ENCODE measurements at places on chromosomes 13 and 19.

DNA sequence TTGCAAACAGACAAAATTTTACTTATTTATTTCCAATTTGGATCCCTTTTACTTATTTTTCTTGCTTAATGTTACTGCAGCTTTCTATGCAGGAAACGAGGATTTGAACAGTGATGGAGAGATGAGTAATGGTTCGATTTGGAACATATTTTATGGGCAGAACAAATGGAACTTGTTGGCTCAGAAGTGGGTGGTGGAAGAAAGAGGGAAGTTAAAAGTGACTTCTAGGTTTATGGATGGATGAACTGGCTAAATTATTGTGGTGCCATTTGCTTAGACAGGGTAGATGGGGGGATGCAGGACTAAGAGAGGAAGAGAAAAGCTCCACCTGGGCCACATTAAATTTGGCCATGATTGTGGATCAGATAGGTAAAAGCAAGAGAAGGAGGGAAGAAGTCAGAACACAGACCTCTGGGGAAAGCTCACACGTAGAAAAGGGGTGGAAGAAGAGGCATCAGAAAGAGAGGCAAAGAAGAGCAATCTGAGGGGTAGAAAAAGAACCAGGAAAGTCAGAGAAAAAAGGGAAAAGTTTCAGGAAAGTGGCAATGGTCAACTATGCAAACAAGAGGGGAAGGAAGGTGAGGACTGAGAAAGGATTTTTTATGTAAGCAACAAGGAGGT, 768 bp upstream of the CYSLTR2 start:
- DNase-seq = no peak

- no peak for DNase-seq
These were observed 114.2 kb downstream of the TEX29 start for GRCh38 chr13:111434578-111435159.

GRCh38 chr13:105069106-105069505, 1466.4 kb downstream of the EFNB2 start:
- DNase-seq = no peak

- no peak for DNase-seq
These were observed 115.4 kb downstream of the ABCC4 start for GRCh38 chr13:95185851-95186250.

DNA sequence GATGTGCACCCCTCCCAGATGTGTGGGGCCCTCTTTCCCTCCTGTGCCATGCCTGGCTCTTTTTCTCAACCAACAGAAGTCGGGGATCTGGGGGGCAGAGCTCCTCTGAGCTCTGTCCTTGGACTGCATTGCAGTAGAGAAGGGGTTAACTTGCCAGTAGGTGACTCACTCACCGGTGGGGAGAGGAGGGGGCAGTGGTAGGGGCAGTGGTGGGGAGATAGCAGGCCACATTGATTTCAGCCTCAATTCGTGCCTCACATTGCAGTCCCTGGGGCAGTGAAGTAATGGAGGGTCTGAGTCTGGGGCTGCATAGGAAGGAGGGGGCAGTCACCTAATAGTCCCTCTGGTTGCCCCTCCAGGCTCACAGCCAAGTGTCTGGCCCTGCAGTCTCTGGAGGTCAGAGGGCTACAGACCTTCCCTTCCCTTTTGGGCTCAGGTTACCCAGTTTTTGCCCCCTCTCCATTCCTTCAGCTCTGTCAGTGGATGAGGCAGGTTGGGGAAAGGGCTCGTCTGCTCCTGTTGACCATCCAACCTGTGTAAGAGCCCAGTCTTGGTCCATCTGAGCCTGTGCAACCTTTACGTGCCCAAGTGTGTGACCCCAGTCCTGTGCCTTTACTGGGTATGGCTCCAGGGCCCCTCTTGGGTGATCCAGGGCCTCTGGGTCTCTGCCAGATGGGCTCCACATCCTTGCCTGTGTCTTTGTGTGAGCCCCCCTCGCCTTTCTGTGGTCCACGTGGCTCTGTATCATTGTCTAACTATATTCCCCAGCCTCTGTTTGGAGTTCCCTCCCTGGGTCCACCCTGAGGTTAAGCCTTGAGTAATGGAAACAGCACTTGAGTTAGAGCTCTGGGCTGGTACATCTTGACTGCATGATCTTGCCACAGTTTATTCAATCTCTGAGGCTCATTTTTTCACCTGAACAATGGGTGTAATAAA, 13.0 kb downstream of the CIC start:
- no peak for DNase-seq

- DNase-seq = no peak
These were observed 38.7 kb downstream of the ATP11A start for GRCh38 chr13:112728375-112729126.

- no peak for DNase-seq
These were observed 46.4 kb upstream of the FAM216B start for GRCh38 chr13:42735010-42735409.

DNA sequence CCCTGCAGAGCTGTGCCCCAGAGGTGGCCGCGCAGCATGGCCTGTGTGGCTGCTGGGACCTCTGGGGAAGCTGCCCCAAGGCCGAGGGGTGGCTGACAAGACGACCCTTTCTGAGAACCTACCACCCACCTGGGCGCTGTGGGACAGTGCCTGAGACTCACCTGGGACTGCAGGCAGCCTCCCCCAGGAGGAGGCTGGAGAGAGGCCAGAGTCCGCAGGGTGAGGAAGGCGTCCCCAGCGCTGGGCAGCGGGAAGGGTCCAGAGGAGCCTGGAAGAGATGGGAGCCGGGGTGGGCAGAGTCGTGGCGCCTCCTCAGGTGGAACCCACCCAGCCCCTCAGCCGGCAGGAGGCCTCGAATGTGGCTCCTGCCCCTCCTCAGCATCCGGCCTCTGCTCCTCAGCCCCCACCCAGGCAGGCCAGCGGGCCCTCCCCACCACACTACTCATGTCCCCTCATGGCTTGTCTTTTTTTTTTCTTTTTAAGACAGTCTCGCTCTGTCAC, 25.3 kb downstream of the CILP2 start:
- no peak for DNase-seq

DNA sequence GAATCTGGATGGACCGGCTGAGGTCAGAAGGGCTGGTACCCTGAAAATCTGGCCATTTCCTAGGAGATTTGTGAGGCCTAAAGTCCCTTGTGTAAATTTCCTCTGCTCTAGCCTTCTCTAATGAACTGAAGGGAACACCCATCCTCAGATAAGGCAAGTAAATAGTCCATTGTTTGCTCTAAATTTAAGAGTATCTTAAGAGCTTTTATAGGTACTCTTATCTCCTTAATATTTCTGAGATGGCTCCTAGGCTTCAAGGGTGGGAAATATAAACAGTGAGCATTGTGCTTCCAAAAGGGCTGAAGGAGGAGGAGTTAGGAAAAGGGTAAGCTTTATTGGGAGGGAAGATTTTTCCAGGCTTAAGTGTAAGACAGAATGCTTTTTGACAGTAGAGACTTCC, 148.7 kb upstream of the EDNRB start:
- no peak for DNase-seq

DNA sequence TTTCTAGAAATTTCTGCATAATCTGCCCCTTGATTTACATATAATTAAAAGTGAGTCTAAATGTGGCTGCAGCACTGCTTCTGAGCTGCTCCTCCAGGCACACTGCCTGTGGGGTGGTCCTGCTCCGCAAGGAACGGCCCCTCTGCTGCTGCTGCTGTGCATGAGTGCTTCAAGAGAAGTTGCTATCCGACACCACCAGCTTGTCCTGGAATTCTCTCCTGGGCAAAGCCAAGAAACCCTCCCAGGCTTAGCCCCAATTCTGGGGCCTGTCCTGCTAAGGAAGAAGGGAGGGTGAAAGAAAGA, 7.5 kb upstream of the PDCD5 start:
- DNase-seq = no peak

GRCh38 chr19:29511768-29512167, 14.0 kb upstream of the VSTM2B start:
- DNase-seq = no peak

DNA sequence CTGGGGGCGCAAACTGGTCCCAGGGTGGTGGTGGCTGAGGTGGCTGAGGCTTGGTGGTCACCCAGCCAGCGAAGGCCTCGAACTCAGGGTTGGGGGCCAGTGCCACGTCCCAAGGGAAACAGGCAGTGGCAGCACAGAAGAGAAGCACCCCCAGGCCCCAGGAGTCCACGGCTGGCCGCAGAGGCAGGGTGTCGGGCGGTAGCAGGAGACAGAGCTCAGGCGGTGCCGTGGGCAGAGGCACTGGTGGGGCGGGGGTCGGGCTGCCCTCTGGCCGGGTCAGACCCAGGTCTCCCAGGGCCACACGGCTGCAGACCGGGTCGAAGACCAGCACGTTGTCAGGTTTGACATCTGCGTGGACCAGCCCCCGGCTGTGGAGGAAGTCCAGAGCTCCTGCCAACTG, 4.2 kb upstream of the SBK2 start:
- no peak for DNase-seq

GRCh38 chr19:44752816-44753625, 4.5 kb downstream of the BCL3 start:
- DNase-seq = peak; percentile 94

- no peak for DNase-seq
These were observed 649 bp downstream of the TMEM91 start for GRCh38 chr19:41376998-41377365.

- peak; percentile 34 for DNase-seq
These were observed 4.3 kb upstream of the ZNF813 start for GRCh38 chr19:53463263-53463662.

- DNase-seq = no peak
These were observed 156.5 kb upstream of the TSC22D1 start for GRCh38 chr13:44732503-44733098.

Data from activated CD4-positive, CD25-positive, alpha-beta regulatory T cell treated with anti-CD3 and anti-CD28 coated beads, Interleukin-2, amount 50 U/mL, for 72 hours (primary cell).